GM23248 (cell line): ENCODE measurements at places on chromosomes 5 and 9.

DNA sequence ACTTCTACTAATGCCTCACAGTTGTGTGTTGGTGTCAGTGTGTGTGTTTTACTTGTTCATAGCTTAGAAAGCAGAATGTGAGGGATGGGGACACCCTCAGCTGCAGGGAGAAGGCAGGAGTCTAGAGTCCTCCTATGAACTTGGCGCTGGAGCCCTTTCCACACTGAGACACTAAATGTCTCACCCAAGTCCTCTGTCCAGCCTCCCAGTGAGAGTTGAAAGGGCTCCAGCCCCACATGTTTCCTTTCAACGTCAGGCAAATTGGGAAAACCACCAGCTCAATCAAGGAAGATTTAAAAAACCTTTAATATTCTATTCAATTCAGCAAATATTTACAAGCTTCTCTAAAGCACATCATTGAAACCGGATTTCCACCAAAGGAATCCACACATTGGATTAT, 167.6 kb upstream of the MSX2 start:
- no peak for DNase-seq

- no peak for DNase-seq
Observed at GRCh38 chr5:145365464-145365863, 469.7 kb downstream of the PRELID2 start.

GRCh38 chr5:2753452-2754420, 2.3 kb upstream of the IRX2 start:
- peak; percentile 59 for DNase-seq

- peak; percentile 100 for DNase-seq
Observed at GRCh38 chr5:98773464-98774191, at the start of gene RGMB. TSS of gene RGMB (plus strand) at chr5:98773663. CDS start at chr5:98774071, 408 bp downstream.

- DNase-seq, result peak; percentile 40
Observed at GRCh38 chr5:172172912-172173563, 15.0 kb downstream of the STK10 start.

DNA sequence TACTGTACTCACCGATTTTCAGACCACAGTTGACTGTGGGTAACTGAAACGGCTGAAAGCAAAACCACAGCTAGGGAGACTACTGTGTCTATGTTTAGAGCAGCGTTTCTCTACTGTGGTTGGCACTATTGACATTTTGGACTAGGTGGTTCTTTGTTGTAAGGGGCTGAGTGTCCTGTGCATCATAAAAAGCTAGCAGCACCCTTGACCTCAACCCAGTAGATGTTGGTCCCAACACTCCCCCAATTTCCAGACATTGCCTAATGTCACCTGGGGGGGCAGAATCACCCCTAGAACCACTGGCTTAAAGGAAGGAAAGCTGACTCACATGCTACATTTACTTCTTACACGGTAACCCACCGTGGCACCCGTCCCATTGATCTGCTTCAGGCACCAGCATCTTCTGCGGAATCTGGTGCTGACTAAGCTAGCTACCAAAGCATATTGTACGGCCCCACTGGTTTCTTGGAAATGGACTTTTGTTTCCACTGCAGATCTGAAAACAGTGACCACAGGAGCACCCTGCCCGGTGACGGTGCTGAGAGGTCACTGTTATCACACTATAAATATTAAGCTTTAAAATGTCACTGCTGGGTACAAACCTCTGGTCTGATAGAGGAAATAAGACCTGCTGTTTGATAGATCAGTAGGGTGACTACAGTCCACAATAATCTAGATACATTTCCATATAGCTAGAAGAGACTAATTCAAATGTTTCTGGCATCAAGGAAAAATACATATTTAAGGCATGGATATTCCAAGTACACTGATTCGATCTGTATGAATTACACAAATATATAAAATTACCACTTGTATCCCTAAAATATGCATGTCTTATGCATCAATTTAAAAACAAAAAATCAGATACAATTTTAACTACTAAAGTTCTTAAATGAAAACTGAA, 151.4 kb downstream of the HSD17B3 start:
- DNase-seq, result no peak

GRCh38 chr5:172048539-172049101, 42.2 kb upstream of the FBXW11 start:
- DNase-seq, result no peak

- DNase-seq, result peak; percentile 18
Observed at GRCh38 chr9:110599468-110599867, 19.9 kb upstream of the SVEP1 start.

DNA sequence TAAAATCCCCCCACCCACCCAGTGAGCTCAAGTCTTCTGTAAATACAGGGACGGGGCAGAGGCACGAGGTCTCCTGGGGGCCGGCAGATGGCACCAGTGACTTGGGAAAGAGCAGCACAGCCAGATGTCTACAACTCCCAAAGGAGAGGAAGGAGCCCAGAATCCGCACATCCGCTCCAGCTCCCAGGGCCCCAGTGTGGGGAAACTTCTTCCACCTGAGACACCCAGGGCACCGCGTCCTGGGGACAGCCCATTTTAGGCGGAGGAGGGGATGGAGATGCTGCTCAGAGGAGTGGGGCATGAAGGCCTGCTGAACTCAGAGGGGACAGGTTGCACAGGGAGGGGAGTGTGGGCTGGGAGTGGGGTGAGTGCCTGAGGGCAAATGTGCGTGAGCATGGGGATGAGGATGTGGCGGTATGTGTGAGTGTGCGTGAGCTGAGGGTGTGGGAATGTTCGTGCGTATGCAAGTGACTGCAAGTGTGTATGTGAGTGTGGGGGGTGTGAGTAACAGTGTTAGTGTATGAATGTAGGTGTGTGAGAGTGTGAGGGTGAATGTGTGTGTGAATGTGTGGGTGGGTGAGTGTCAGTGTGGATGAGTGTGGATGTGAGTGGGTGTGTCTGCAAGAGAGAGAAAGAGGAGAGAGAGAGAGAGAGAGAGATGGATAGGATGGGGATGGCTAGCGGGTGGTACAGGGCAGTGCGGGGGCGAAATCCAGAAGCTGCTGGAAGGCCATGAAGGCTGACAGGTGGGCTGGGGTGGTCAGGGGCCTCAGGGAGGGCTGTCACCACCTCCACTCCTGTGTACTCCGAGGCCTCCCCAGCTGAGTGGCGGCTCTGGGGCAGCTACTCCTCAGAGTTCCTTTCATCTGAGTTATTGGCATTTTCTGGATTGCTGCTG, 63.5 kb downstream of the DUSP1 start:
- DNase-seq, result peak; percentile 88

DNA sequence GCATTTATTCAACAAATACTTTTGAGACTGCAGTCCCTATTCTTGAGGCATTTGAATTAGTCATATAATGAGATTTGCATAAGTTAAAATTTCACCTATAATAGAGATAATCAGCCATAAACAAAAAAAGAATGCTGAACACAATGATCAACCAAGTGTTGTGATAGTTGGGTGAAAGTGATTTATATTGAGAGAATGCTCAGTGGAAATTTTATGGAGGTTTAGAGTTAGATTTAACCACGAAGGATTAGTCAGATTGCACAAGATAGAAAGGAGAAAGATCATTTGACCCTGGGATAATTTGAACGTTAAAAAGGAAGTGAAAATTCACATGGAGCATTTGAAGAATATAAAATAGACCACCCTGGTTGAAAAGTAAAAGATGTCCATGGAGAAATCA, 356.2 kb downstream of the NPR3 start:
- DNase-seq, result no peak

- DNase-seq, result peak; percentile 7
Observed at GRCh38 chr5:54704333-54704732, 186.8 kb downstream of the SNX18 start.

GRCh38 chr9:134136118-134136995, 475 bp downstream of the WDR5 start:
- DNase-seq, result peak; percentile 66

- peak; percentile 65 for DNase-seq
Observed at GRCh38 chr5:7886849-7887475, 18.0 kb downstream of the MTRR start.

- DNase-seq, result peak; percentile 95
Observed at GRCh38 chr5:135353952-135354721, 44.9 kb downstream of the MACROH2A1 start.

DNA sequence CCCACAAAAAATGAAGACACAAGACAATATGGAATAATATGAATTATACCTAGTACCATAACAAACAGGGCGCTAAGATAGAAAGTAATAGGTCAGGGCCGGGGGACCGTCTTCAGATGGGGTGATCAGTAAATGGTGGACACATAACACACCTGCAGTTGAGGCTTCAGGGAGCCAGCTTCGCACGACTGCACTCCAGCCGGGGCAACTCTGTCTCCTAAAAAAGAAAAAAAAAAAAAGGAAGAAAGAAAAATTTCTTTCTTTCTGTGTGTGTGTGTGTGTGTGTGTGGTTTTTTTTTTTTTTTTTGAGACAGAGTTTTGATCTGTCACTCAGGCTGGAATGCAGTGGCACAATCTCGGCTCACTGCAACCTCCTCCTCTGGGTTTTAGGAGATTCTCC, 75.0 kb upstream of the HSPA9 start:
- no peak for DNase-seq

DNA sequence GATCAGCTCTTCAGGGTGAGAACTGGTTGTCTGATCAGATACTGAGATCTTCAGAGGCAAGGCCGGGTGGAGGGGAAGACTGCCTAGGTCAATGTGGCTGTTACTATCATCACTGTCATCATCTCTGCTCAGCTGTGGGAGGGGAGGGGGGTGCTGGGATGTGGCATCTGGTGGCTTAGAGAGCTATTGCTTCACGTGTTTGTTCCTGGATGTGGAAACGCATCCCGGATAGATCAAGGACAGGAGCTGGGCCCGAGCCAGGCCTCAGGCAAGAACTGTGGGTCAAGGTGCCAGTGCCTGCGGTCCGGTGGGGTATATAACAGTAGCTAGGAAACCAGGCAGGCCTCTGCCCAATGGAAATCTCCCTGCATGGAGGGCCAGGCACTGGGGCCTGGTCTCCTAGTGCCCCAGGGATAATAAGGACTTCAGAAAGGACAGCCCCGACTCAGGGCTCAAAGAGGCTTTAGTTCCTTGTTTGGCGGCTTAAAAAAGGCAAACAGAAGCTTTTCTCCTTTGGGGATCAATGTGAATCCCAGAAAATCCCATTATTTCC, 30.3 kb upstream of the TIFAB start:
- DNase-seq, result no peak
